ENCODE measurements at places on chromosomes 4 and X. TPM values are rescaled to one million over a fixed set of nuclear protein-coding genes. Genes with fewer than 3 reads are reported as not detected.

DNA sequence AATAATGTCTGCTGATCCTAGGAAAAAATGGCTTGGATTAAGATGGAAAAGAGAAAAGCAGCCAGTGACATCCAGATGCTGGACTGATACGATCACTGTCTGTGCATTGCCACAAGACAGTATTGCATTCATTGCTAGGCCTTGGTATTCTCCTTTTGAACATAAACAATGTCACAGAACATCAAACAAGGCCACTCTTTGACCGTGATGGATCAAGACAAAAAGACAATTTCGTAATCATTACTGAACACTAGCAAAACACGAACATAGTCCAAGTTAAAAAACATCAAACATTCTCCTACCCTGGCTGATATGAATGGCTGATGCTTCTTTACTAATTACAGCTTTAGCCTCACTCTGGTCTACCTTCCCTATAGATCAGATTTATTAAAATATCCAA lies 374.1 kb upstream of the CXorf51B start:
- no peak for DNase-seq

DNA sequence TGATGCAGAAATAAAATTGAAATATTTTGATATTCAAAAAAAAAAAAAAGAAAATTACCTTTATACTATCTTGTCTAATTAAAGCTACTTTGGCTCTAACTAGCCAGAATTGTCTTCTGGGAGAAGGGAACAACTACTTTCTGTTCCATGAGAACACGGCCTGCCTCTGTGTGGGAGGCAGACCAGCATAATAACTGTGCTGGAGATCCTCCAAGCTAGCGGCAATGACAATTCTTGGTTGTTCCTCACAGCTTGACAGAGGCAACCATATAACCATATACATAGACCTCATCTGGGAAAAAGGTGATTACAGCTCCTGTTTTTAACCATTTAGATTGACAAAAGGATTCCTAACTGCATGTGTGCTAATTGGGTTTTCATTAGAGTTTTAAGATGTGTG lies 95.7 kb downstream of the RBMX2 start:
- DNase-seq, result no peak

GRCh38 chr4:15702941-15703403 lies at the start of gene BST1:
Gene BST1 (plus strand): TSS chr4:15703065. CDS start chr4:15703145, 80 bp downstream.
- peak; percentile 23 for DNase-seq

DNA sequence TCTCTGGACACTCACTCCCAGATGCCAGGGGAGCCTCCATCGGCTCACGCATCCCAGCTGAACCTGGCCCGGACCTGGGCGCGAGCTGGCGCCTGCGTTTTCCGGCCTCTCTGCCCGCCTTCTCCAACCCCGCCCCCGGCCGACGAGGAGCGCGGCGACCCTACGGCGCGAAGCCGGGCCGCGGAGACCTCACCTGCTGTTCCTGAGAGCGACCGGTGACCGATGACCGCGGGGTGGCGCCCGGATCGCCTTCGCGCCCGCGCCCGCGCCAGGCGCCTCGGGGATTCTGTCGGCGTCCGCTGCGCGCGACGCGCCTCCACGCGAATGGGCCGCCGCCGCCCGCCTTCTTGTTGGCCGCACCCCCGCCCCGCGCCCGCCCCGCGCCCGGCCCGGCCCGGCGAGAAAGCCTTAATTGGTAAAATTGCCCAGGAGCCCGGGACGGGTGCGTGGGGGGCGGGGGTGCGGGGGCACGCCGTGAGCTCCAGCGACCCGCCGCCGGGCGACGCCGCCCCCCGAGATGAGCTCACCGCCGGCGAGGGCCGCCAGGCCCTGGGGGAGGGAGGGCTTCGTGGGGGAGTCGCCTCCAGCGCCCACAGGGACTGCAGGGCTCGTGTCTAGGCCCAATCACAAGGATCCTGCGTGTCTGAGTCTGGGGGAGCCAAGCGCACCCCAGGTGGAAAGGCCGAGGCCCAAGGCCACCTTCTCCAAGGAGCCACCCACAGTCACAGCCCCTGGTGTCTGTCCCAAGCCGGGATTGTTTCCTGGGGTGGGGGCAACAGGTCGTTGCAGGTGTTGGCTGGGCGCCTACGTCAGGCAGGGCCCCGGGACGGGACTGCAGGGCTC lies at the start of gene FLNA:
Gene FLNA, minus strand, starts transcription at position 322 of the 843 bp plus-strand sequence. CDS start 3,389 bp downstream, outside the sequence.
- no peak for DNase-seq

The GYPA gene
- total RNA-seq, result not detected

DNA sequence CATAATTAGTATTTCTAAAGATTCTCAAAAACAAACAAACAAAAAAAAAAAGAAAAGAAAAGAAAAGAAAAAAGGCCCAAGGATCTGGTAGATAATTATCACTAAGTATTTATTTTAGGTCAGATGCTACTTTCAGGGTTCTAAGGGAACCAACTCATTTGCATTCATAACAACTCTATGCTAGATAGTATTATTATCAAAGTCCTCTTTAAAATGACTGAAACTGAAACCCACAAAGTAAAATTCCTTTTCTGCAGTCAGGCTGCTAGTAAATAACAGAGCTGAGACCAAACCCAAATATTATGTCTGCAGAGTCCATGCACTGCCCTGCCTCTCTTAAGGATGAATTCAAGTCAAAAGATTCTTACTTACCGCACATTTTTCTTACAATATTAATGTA lies 38.3 kb upstream of the MAPK10 start:
- DNase-seq, result no peak

DNA sequence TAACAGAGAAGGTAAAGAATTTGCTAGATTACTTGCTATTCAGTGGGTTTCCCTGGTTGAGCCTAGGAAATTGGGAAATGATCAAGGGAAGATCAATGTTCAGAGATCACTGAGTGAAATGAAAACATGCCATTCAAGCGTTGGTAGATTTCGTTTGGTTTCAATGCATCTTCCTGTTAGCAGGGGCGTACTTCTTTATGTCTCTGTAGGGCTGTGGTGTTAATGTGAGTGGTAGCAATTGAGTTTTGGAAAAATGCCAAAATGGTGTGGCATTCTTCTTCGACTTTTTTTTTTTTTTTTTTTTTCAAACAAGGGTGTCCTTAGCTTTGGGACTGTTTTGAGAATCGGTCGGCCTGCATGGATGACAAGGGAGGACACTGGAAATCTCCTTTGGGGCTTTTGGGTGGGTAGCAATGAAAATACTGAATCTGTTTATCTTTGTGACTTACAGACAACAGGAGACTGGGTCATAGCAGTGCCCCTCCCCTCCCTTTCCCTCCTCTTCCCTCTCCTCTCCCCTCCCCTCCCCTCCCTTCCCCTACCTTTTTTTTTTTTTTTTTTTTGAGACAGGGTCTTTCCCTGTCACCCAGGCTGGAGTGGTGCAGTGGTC lies 50.4 kb downstream of the SPRY1 start:
- DNase-seq, result no peak

All from mammary epithelial cell (primary cell).